ENCODE measurements at places on chromosomes 6 and 20. TPM values are rescaled to one million over a fixed set of nuclear protein-coding genes. Genes with fewer than 3 reads are reported as not detected.

GRCh38 chr20:17570347-17571152 lies 675 bp downstream of the DSTN start:
- peaks cover 57% of the 10 kb centered on the region for H3K4me1 ChIP-seq
- peaks cover 2% of the 10 kb centered on the region for H3K36me3 ChIP-seq
- H3K27me3 ChIP-seq = no peaks in the 10 kb centered on the region
- H3K4me3 ChIP-seq = peak overlapping the region; percentile 88
- peak overlapping the region; percentile 92 for H3K27ac ChIP-seq

DNA sequence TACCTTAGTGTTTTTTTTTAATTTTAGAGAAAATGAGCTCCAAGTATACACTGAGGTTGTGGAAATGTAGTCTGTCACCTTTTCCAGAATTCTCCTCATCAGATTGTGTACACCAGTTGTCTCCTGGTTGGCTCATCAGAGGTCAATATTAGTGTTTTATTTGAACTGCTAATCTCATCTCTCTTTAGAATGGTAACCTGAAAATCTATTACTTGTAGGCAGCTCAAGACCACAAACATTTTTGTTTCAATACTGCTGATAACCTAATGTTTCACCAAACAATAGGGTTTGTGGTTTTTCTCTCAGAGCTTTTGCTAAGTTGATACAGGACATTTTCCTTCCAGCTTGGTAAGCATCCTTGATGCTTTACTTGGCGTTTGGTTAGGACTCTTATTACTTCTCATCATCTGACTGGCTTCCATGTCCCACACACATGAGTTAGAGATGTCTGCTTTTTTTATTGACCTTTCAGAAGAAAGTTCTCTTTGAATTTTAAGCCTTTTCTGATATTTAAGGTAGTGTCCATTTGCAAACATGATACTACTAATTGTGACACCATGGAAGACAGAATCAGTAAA lies 15.1 kb downstream of the ADGRG6 start:
- H3K4me1 ChIP-seq = peaks cover 80% of the 10 kb centered on the region
- DNase-seq = no peak
- no peaks in the 10 kb centered on the region for H3K27me3 ChIP-seq

- no peaks in the 10 kb centered on the region for H3K27me3 ChIP-seq
- no peak overlapping the region for H3K27ac ChIP-seq
- H3K4me3 ChIP-seq = no peak overlapping the region
- DNase-seq = no peak
Observed at GRCh38 chr6:37188962-37189510, 19.1 kb downstream of the PIM1 start.

DNA sequence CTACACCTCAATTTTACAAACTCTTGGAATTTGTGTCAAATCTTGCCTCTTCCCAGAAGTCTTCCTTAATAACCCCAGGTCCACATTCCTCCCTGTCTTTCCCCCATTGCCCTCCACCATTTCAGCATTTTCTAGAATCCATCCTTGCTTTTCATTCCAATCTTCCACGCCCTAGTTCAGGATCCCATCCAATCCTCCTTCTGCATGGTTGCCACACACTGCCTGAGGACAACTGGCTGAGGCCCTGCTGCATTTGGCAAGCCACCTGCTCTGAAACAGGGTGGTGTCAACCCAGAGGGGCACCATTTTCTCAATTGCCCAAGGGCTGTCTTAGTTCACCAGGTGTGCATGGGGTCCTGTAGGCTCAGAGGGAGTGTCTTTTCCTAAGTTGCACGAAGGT lies 37.9 kb upstream of the RFPL4B start:
- H3K4me3 ChIP-seq = no peak overlapping the region
- no peak overlapping the region for H3K27ac ChIP-seq
- H3K36me3 ChIP-seq = no peaks in the 10 kb centered on the region
- H3K4me1 ChIP-seq = no peaks in the 10 kb centered on the region

DNA sequence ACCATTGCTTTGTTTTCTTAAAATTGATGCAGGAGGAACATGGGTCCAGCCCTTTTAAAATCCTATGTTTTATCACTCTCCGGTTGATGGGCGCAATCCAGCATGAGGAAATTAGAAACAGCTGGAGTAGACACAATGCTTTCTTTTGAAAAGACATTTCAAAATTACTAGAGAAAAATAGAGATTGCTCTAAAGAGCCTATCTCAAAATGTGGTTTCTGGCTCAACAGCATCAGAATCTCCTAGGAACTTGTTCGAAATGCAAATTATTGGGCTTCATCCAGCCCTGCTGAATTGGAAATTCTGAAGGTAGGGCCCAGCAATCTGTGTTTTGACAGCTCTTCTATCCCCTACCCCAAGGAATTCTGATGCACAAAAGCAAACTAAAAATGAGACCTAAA lies 190.8 kb upstream of the BMP2 start:
- no peak for DNase-seq
- H3K36me3 ChIP-seq = no peaks in the 10 kb centered on the region
- no peak overlapping the region for H3K27ac ChIP-seq

DNA sequence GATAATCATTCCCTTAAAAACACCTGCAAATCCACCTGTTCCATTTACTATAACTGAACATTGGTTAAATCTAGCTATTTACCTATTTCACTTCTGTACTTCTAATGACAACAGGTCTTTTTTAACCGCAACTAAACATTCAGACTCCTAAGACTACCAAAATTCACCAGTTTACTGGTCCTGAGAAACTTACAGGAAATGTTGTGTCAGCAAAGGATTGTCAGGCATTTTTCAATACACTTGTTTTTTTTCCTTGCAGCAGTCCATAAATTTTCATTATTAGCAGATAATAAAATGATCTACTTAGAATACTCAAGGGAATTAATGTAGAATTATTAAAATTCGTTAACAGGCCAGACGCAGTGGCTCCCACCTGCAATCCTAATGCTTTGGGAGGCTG lies 5.3 kb downstream of the ZUP1 start:
- no peak overlapping the region for H3K27ac ChIP-seq
- peaks cover 21% of the 10 kb centered on the region for H3K4me1 ChIP-seq
- peaks cover 5% of the 10 kb centered on the region for H3K36me3 ChIP-seq
- H3K4me3 ChIP-seq = no peak overlapping the region

GRCh38 chr6:119384444-119384843 lies 34.9 kb upstream of the MAN1A1 start:
- no peaks in the 10 kb centered on the region for H3K27me3 ChIP-seq
- H3K4me3 ChIP-seq = no peak overlapping the region
- no peaks in the 10 kb centered on the region for H3K36me3 ChIP-seq
- no peaks in the 10 kb centered on the region for H3K4me1 ChIP-seq

DNA sequence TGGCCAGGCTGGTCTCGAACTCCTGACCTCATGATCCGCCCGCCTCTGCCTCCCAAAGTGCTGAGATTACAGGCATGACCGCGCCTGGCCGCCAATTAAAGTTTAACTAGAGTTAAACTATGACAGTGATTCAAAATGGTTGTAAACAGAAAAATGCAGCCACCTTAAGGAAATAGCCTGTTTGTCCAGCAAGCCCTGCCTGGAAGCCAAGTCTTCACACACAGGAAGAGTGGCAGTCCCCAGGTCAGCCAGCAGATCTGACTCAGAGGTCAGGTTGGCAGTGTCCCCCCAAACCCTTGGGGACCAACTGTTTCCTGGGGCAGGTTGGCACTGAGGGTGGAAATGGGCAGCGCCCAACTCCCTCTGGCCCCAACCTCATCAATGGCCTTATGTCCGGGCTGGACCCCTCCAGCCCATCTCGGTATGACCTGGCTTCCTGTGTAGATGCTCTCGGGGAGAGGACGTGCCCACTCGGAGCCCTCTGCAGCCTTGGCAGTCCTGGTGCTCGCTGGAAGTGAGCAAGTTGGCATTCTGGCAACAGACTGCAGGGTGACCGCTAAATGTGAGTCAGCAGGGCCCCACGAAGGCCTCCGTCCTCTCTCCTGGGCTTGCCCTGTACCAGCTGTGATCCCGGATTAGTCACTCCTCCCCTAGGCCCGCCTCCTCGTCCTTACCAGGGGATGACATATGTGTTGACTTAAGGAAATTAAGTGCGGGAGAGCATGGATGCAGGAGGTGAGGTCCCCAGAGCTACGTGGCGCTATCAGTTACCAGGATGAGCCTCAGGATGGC lies 9.7 kb upstream of the HSP90AB1 start:
- peak; percentile 95 for DNase-seq
- H3K4me1 ChIP-seq = peaks cover 60% of the 10 kb centered on the region
- no peaks in the 10 kb centered on the region for H3K27me3 ChIP-seq
- peak overlapping the region; percentile 67 for H3K4me3 ChIP-seq
- peaks cover 3% of the 10 kb centered on the region for H3K36me3 ChIP-seq

DNA sequence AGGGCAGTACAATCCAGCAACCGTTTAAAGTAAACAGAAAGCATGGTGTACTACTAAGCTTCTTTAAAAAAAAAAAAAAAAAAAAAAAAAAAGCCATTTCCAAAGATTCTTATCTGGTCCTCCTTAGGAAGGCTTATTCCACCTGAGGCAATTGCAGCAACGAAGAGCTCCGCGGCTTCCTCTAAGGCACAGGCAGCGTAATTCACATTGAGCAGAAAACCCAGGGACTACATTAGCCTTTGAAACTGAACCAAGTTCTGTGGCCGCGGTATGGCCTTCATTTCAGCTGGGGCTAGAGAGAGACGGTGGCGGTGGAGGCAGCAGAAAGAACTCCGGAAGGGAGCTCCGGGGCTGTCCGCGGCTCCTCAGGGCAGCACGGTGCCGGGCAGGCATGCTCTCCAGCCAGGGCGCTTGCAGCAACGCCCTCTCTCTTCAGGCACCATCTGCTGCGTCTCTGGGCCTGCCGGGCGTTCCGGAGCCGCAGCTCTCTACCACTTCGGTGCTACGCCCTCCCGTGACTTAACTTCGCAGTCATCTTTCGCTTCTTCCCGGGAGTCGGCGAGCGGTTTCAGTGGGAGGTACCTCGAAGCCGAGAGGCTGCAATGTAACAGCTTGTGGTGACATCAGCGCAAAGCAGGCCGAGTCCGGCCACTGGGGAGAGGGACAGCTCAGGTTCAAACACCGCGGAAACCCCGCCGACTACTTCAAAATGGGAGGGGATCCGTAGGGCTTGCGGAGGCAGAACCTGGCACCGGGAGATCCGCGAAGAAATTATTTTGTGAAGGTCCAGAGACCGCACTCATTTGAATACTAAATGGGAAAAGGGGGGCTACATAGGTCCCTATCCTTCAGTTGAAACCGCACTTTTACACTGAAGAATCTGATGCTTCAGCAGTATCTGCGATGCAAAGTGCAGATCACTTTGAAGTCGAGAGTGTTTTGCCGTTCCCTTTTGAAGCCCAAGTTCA lies 100.0 kb downstream of the DST start:
- no peaks in the 10 kb centered on the region for H3K36me3 ChIP-seq
- peak; percentile 92 for DNase-seq
- H3K4me1 ChIP-seq = peaks cover 37% of the 10 kb centered on the region
- H3K27me3 ChIP-seq = no peaks in the 10 kb centered on the region

DNA sequence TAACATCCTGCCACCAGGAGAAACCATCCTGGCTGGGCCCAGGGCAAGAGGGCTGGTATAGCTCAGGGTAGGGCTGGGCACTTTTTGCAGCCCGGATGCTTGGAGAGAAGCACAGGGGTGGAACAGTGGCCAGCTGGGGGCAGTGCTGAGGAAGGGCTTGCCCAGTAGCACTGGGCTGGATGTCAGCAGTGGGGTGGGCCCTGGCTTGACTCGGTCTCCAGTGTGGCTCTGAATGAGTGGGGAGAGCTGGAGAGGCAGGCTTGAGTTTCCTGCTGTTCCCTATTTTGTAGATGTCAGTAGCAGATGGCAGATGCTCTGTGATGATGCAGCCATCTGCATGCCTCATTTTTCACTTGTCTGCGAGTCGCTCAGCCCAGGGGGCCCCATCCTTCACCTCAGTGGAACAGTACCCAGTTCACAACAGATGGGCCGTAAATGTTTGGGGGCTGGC lies 56.3 kb upstream of the TULP1 start:
- no peak overlapping the region for H3K4me3 ChIP-seq
- peaks cover 9% of the 10 kb centered on the region for H3K27me3 ChIP-seq
- H3K36me3 ChIP-seq = no peaks in the 10 kb centered on the region
- H3K27ac ChIP-seq = no peak overlapping the region

DNA sequence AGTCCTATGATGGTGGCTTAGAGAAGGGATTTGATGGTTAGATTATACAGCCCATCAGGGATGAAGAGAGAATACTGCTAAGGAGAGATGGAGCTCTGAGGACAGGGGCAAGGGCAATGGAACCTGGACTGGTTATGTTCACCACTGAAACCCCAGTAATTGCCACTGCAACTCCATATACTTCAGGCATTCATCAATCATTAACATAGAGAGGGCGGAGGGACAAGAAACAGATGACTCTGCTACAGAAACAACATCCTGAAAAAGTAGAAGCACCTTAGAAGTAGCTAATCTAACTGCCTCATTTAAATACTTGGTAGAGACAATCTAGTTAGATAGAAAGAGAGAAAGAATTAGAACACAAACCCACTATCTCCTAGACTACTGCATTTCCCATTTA lies 89.8 kb downstream of the MDN1 start:
- H3K27me3 ChIP-seq = no peaks in the 10 kb centered on the region
- H3K36me3 ChIP-seq = peaks cover 40% of the 10 kb centered on the region
- no peak overlapping the region for H3K27ac ChIP-seq
- no peak overlapping the region for H3K4me3 ChIP-seq
- no peaks in the 10 kb centered on the region for H3K4me1 ChIP-seq

DNA sequence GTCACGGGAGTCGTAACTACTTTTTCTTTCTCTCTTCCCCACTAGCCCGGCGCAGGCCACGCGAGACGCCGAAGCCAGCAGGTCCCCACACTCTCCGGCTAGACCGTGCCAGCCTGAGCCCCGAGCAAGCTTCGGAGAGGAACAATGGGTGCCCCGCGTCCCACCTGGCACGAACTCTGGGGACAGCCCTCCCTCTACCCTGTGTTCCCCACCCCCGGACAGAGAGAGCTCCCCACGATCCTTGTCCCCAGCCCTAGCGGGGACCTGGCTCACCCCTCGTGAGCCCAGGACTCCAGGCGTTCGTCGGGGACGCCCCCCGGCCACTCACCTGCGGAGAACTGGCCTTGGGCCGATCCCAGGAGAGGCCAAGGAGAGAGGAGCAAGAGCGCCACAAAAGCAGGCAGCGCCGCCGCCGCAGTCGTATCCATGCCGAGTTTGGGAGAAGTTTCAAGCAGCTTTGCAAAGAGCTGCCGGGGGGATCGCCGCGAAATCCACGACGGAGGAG lies 416 bp downstream of the PTPRK start:
- no peaks in the 10 kb centered on the region for H3K27me3 ChIP-seq
- H3K4me3 ChIP-seq = peak overlapping the region; percentile 84
- H3K4me1 ChIP-seq = peaks cover 34% of the 10 kb centered on the region
- no peak for DNase-seq

- no peak for DNase-seq
- no peak overlapping the region for H3K4me3 ChIP-seq
- H3K27me3 ChIP-seq = no peaks in the 10 kb centered on the region
- no peaks in the 10 kb centered on the region for H3K4me1 ChIP-seq
Observed at GRCh38 chr20:57811374-57812020, 101.7 kb upstream of the PMEPA1 start.

BACH2 gene
- total RNA-seq = 1.6 TPM

BPIFB4 gene
- total RNA-seq = not detected

AIF1 gene
- 0.44 TPM for total RNA-seq

FOXS1 gene
- total RNA-seq = 6.3 TPM

PTK6 gene
- 6.5 TPM for total RNA-seq
